ENCODE measurements at places on chromosomes 2 and 18.

- DNase-seq = no peak
Measured at GRCh38 chr2:97745474-97746174, 32.2 kb downstream of the ZAP70 start.

DNA sequence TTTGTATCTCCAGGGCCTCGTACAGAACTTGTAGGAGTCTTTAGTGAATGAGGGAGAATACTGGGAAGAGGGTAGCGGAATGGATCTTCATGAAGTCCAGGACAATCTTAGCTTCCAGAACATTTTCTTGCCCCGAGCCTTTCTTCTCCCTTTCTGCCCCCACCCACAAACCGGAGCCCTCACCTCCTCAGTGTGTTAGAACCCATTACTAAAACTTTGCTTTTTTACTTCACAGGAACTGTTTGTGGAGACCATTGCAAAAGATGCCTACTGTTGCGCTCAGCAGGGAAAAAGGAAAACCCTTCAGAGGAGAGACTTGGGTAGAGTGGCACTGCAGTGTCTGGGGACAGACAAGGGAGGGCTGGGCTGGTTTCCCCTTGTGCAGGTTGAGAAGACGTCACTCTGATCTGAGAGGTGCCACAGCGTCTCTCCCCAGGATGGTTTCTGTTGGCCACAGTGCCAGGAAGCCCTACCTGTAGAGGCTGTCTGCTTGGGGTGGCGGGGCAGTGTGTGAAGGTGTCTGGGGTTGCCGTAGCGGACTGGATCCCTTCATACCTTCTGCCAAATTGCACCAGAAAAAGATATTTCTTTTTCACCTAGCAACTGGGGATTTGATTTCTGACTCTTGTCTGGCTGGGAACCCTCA is 786 bp downstream of the POLE4 start:
- no peak for DNase-seq

DNA sequence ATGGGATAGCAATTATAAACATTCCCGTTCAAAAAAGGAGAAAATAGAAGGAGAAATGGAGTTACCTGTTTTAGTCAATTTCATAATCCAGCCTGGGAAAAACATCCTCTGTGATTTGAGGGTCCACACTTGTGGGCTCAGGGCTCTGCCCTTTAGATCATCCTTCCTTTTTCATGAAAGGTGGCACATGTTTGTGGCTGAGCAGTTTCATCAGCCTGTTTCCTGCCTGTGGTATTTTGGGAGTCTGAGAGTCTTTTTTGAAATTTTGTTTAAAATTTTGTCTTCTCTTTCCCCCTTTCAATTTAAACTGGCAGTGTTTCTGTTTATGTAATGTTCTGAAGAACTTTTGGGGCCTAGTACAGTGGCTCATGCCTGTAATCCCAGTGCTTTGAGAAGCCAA is 84.0 kb downstream of the KIAA1328 start:
- DNase-seq = no peak

DNA sequence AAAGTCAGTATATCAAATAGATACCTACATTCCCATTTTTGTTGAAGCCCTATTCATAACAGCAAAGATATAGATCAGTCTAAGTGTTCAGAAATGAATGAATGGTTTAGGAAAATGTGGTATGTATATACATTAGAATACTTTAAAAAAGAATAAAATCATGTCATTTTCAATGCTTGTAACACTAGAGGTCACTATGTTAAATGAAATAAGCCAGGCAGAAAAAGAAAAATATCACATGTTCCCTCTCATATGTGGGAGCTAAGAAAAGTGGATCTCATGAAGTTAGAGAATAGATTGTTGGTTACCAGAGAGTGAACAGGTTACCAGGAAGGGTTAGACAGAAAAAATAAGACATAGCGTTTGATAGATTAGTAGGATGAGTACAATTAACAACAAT is 1111.0 kb upstream of the SLC39A10 start:
- no peak for DNase-seq

DNA sequence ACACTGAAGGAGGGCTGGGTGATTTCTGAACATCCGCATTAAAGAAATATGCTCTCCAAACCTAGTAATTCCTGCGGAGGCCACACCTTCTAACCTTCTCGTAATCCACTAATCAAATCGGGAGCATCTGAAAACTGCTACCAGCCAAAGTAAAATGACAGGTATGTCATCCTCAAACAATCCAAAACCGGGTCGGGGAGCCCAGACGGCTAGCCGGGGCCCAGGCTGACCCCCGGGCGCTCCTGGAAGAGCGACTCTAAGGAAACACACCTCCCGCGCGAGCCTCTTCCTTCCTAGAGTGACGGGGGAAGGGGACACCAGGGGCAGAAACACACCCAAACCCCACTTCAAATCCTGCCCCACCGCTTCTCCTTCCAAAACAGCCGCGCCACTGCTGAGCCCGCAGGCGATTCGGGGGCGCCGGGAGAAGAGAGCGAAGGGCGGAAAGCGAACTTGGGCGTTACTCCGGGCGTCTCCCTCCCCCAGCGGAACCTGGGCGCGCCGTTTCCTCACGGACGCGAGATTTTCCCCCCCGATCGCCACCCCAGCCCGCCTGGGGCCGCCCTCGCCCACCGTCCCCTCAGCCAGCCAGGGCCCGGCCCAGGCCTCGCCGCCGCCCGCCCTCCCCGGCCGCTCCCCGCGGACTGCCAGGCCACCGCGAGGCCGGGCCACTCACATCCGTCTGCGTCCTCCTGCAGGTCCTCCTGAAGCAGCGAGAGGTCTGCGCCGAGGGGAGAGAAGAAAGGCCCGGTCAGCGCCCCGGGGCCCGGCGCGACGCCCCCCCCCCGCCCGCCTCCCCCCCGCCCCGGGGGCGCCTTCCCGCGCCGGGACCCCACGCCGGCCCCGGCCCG is 584 bp downstream of the PPP4R1 start:
- peak; percentile 4 for DNase-seq

- DNase-seq = no peak
Measured at GRCh38 chr2:28993206-28993960, 12.3 kb downstream of the TOGARAM2 start.

DNA sequence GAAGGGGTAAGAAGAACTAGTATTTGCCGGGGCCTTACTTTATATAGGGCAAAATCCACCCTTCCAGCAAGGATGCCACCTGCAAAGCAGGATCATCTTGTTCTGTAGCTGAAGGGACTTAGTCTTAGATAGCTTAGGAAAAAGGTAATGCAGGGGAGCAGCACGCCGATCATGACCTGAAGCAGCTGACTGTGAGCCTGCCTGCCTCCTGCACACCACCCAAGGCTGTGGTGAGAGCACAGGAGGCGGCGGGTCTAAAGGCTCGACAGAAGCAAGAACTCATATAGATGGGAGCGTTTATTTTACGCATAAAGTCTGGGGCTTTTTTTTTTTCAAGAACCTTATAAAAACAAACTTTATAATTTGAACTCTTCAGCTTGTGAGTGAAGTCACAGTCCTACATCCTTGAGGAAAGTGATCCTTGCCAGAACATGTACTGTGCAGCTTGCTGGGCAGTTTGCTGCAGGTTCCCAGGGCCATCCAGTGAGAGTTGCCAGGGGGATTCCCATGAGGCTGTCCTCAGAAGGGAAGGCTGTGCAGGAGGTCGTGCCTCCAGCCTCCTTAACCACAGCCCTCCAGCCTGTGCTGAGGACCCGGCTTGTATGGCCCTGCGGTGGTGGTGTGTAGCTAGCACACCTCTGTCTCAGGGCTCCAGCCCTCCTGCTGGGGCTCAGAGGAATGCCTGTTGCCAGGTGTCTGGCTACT is 92.1 kb downstream of the RNF144A start:
- no peak for DNase-seq

- DNase-seq = no peak
Measured at GRCh38 chr18:46224181-46224775, 120.1 kb downstream of the HAUS1 start.

DNA sequence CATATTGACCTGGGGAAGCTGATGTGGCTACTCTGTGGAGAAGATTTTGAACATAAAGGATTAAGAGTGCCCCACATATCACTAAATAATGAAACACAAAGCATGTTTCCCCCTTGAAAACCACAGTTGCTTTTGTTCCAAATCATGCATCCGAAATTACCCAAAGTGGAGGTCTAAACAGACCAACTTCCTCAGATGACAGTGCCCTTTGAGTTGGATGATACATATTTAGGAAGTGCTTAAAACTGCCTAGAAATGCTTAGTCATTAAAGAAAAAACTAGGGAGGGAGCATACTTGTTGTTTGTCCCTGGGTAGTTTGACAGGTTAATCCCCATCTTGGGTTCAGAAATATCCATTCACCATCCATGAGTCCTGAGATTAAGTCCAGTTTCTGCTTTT is 1070.3 kb downstream of the SUCLG1 start:
- DNase-seq = no peak

- no peak for DNase-seq
Measured at GRCh38 chr18:13756261-13756660, 29.8 kb downstream of the RNMT start.

GRCh38 chr2:197668296-197668695 is 7.1 kb downstream of the RFTN2 start:
- no peak for DNase-seq

GRCh38 chr2:150752229-150752628 is 264.8 kb upstream of the RND3 start:
- DNase-seq = no peak

DNA sequence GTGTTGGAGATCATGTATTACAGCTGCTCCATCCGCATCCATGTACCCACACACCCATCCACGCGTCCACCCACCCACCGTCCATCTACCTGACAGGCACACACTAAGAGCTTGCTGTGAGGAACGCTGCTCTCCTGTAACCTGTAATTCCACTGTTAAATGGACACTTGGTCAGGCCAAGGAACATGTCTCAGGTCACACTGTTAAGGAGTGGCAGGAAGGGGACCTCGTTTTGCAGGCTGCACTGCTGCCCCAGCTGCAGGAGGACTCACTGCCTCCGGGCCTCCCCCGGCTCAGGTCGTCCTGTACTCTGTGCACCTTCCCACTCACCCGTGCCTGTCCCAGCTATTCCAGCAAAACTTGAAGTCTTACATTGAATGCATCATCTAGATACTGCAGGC is 170.5 kb downstream of the EIPR1 start:
- DNase-seq = no peak

DNA sequence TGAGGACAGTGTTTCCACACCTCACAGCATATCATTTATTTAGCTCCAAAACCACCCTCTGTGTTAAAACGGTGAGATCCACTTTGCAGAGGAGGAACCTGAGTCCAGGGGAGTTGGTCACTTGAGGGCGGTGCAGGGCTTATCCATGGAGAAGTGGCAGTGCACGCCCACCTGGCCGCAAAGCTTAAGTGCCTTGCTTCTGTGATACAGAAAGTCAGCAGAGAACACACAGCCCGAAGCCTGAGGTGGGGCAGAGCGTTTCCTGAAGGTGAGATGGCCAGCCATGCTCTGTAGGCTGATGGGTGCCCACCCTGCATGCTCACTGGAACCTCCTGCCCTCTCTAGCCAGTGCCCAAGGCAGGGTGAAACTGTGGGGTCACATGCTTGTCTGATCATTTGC is 87.3 kb downstream of the SH3RF3 start:
- DNase-seq = no peak

GRCh38 chr2:105454801-105455485 is 56.1 kb upstream of the FHL2 start:
- DNase-seq = no peak

DNA sequence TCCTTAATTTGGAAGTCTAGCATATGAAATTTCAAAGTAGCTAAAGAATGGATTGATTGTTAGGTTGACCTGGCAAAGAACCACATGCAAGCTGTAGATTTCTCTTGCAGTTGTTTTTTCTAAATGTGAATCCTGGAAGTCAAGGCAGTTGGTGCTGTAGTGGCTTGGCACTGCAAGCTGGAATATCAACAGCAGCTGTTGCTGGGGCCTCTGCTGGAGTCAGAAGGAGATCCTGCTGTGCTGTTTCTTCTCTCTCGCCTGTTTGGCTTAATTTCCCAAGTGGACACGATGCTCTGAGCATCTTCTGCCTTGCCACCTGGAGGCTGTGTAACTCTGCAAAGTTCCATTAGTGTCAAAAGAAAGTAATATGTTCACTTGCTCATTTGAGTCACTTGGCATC is 12.6 kb downstream of the PIK3C3 start:
- no peak for DNase-seq

- no peak for DNase-seq
Measured at GRCh38 chr2:158179660-158180059, 78.0 kb downstream of the UPP2 start.

DNA sequence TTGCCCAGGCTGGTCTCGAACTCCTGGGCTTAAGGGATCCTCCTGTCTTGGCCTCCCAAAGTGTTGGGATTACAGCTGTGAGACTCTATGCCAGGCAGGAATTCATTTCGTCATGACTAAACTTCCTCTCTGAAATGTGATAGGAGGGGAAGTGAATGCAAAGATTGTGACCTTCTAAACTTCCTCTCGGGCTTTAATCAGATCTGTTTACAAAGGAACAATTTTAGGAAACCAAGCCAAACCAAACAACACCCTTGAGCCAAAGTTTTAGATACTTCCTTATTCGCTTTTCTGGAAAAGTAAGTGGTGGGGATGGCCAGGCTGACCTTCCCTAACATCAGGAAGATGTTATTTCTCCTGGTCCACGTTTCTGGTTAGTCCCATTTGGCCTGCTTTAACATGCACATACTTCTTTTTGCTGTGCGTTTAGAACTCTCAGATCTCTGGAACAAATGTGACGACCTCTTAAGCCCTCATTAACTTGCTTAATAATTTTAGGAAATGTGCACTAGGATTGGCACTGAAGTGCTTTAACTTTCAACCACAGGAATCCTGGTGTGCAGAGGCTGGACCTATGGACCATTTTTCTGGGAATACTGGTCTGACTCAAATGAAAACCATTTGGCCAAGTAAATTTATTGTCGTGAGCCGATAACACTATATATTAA is 33.2 kb upstream of the YES1 start:
- DNase-seq = no peak

- no peak for DNase-seq
Measured at GRCh38 chr2:228738671-228739380, 532.3 kb downstream of the PID1 start.

- no peak for DNase-seq
Measured at GRCh38 chr18:67710639-67711038, 194.1 kb upstream of the DSEL start.

GRCh38 chr2:235007664-235008457 is 56.0 kb downstream of the SH3BP4 start:
- no peak for DNase-seq

DNA sequence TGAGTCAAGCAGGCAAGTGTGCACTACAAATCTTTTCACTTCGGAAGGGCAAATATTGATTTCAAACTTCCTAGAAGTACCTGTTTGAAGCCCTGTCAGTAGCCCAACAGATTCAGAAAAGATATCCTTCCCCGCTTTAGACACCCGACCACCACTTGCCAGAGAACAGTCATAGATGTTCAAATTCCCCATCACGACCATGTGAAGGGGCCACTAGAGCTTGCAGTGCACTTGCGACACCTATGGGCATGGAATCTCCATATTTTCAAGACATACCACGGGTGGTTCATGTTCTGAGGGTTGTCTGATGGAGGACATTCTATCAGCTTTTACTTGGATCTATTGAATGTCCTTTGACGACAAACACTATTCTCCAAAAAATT is 23.8 kb downstream of the GNLY start:
- no peak for DNase-seq

GRCh38 chr2:25021791-25022362 is 20.0 kb upstream of the EFR3B start:
- DNase-seq = no peak
